ENCODE measurements at places on chromosomes 11 and 22. TPM values are rescaled to one million over a fixed set of nuclear protein-coding genes. Genes with fewer than 3 reads are reported as not detected.

- no peak for DNase-seq
Observed at GRCh38 chr11:27599217-27599616, 92.6 kb upstream of the LIN7C start.

DNA sequence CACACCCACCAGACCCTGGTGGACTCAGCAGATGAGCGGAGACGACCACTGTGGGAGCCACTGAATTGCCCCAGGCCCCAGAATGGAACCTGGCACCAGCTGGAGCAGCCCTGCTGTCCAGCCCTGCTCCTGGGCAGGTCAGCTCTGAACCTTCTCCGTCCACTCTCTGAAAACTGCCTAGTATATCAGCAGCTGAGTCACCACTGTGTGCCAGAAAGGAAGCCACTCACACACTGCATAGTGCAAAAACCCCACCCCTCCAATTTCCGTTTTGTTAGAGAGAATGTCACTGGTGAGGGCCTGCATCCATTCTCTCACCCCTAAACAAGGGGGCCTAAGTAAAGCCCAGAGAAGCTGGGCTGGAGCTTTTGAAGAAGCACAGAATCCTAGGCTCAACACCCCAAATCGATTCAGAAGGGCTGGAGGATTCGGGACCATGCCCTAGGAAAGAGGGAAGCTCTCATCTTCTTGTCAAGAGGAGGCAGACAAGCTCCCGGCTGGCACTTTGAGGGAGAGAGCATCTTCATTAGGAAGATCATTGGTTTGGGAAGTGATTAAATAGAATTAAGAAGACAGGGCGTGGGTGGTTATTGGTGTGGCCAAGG lies 44.5 kb downstream of the GALNT18 start:
- peak; percentile 38 for DNase-seq

DNA sequence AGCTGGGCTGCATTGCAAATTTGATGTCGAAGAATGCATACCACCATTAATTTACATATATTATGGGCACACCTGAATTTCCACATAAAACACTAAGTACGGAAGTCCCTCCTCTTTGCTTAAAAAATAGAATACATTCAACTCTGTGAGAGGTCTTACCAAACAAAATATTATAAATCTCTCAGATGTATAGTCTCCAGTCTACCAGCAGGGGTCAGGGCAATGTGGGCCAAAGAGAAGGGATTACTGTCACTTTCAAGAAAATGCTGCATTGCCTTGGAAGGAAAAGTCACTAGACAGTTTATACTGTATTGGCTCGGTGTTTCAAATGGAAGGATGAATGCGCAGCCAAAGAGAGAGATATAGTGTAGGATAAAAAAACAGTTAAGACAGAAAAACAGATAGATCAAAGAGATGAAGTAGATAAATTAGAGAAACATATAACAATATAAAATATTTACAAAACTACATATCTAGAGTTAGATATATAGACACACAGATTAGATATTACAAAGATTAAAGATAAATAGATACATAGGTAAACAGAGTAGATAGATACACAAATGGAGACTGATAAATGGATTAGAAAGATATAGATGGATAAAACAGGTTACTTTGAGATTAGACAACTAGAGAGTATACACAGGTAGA lies 20.9 kb downstream of the SERGEF start:
- peak; percentile 59 for DNase-seq

DNA sequence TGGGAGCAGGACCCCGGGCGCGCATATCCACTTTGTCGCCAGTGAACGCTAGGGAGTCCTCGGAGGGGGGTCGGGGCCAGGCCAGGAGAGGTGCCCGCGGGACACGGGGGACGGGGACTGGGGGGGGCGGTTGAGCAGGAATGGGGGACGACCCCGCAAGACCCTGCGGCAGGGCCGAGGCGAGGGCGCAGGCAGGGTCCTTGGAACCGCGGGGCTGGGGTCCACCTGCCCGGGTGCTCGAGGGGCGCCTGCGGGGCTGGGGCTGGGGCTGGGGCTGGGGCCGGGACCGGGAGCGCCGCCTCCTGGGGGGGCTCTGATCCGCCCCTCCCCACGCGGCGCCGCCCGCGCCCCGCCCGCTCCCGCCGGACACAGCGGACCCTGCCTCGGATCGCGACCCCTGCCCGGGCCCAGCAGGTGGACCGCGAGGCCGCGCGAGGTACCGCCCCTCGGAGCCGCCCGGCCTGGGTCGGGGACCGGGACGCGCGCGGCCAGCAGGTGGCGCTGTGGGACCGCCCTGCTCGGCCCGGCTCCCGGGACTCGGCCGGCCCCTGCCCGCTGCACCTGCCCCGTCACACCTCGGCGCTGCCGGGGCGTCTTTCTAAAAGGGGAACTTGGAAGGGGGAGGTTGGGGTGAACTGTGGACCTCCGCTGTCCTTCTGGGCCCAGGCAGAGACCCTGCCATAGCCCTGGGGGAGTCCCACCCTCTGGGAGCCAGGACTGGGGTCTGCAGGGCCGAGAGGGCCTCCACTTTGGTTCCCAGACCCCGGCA lies 11.0 kb downstream of the CRELD2 start:
- no peak for DNase-seq

DNA sequence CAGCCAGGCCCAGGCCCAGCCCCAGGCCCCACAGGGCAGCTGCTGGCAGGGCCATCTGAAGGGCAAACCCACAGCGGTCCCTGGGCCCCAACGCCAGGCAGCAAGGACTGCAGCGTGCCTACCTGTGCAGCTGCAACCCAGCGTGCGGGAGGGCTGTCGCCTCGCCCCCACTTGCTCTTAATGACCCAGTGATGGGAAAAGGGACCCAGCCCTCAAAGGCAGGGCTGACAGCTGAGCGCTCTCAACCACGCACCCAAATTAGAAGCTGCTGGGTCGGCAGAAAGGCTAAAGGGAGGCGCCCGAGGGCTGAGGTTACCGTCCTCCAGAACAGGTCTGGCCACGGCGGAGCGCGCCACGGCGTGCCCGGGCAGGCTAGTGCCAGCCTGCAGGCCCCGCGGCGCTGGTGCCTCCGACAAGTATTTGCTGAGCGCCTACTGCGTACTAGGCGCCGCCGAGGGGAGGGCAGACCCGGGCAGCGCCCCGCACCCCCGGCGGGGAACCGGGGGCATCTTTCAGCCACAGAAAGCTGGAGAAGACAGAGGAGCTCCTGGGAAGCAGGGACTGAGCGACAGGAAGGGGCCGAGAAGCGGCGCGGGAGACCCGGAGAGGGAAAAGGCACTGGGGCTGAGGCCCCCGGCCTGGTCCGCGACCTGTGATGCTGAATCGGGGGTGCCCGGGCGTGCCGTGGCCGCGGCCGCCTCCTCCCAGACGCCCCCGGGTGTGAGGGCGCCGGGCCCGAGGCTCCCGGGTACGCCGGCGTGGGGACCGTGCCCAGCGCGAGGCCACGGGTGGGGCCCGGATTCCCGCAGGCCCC lies 773 bp downstream of the HRAS start:
- DNase-seq = peak; percentile 24

The CBLIF gene
- not detected for polyA plus RNA-seq

The MN1 gene
- polyA plus RNA-seq = 3.7 TPM

Measured in endothelial cell of umbilical vein (primary cell).